NCI-H510A (cell line): ENCODE measurements at places on chromosomes 1 and 21.

- no peak for DNase-seq
Observed at GRCh38 chr1:244319283-244320132, 132.2 kb downstream of the ADSS2 start.

DNA sequence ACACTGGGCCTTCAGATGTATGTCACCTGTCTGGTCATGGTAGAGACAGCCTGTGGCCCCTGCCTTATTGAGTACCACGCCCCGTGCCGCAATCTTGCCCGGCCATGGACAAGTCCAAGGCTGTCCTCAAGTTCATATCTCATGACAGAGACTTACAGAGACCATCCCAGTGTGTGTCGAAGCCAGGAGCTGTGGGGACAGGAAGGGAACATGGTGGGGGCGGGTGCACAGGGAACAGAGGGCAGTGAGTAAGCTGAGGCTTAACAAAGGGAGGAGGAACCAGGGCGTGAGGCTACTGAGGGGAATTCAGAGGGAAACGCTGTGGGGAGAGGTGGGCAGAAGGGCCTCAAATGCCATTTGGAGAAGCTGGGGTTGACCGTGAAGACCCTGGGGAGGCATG, 75.8 kb downstream of the ALPL start:
- DNase-seq, result no peak

- DNase-seq, result no peak
Observed at GRCh38 chr21:35900539-35900938, 159.8 kb downstream of the SETD4 start.

- no peak for DNase-seq
Observed at GRCh38 chr1:169102567-169102966, 3.9 kb upstream of the ATP1B1 start.

GRCh38 chr21:43864962-43865539, at the start of gene AGPAT3:
TSS of gene AGPAT3 (plus strand) at chr21:43865223. CDS start at chr21:43959682, 94,459 bp downstream.
- no peak for DNase-seq

GRCh38 chr1:12600880-12601633, 17.0 kb downstream of the DHRS3 start:
- no peak for DNase-seq
